ENCODE measurements at places on chromosomes 1 and 21.

DNA sequence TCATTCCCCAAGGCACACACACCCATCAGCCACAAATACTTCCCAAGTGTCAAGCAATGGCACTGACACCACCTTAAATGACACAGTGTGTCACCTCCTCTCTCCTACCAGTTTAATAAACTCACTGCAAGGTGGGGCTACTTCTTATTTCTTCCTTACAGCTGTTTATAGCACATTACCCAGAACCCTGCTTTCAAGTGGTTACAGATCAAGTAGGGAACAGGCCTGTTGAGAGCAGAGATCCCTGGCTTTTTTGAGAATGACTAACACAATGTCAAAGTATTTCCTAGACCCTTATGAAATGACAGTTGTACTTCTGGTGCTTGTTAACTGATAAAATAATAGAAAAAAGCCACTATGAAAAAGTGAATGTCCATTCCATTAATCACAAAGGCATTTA lies 19.8 kb downstream of the ZBTB17 start:
- DNase-seq = no peak

DNA sequence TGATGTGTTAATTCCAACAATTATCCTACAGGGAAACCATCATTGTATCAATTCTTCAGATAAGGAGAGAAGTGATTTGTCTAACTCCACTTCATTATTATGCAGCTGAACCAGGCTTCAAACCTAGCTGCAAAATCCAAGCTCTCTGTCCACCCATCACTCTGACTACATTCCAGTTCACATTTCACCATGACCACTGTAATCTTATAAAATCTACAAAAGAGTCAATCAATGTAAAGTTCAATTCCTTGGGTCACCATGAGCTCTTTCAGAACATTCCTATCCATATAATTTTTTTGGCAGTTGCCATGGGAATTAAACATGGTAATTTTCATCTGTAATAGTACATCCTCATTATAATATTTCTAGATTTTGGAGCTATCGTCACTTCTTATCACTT lies 100.9 kb downstream of the PLPPR5 start:
- no peak for DNase-seq

DNA sequence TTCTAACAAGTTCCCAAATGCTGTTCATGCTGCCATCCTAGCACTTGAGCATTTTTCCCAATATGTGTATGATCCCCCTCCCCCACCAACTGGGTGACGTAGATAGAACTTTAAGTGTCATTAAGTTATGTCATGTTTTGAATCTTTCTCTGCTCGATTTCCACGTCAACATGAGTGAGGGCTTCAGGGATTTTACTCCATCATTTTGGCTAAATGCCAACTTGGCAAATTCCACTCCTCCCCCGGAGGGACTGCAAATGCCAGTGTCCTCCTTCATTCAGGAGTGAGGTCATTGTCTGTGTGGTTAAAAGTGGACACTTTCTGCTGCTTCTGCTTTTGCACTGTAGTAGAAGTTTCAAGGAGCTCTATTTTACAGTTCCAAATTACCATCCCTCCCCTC lies 201.7 kb downstream of the FGGY start:
- DNase-seq = no peak

GRCh38 chr1:199909137-199909536 lies 118.4 kb upstream of the NR5A2 start:
- no peak for DNase-seq

- no peak for DNase-seq
These were observed 776 bp upstream of the TNFRSF9 start for GRCh38 chr1:7941437-7941793.

DNA sequence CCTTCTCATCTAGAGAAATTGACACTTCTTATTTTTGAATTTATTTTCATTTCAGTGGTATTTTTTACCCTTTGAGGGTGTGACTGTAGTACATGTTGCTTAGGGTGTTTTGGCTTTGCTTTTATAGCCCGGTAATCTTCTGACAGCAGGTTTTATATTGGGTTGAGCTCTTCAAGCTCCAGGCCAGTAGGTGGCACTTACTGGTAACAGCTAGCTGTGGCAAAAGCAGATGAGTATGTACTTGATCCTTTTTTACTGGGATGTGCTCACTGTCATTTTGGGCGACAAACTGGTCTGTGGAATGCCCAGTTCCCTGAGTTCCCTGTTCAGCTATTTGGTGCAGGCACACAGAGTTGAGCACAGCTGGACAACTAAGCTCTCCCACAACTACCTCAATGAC lies 916.2 kb upstream of the B3GALT2 start:
- no peak for DNase-seq

DNA sequence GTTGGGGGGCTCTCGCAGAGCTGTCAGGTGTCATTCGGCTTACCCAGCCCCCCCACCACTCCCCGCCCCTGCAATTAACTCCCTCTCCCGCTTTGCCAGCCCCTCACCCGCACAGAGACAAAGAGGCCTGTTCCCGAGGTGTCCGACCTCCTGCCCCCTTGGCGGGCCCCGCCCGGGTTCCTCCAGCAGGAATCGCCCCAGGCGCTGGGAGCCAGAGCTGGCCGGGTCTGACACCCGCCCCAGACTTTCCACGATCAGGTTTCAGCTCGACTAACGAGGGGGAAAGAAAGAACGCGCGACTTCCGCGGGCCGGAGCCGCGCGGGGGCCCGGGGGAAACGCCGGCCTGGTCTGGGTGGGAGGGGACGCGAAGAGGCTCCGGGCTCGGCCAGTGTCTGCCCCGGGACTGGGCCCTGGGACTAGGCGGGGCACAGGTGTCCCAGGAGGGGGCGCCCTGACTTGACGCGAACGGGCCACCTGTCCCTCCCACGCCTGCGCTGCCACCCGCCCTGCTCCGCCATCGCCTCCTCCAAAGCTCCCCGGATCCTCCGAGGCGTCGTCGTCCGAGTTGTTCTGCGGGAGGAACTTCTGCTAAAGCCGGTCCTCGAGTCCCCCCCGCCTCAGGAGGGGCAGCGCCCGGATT lies 36.4 kb upstream of the HHAT start:
- no peak for DNase-seq
